Activated T-cell treated with anti-CD3 and anti-CD28 coated beads, Interleukin-2, amount 50 U/mL, for 48 hours (primary cell): ENCODE measurements at places on chromosomes 1 and 21.

- DNase-seq = no peak
These were observed 22.0 kb upstream of the DNASE2B start for GRCh38 chr1:84376000-84376910.

GRCh38 chr1:8704866-8705506 is 112.5 kb downstream of the RERE start:
- DNase-seq = no peak

GRCh38 chr1:155002464-155003226 is at the start of gene ZBTB7B:
Gene ZBTB7B (plus strand): TSS chr1:155002802. CDS start chr1:155014661, 11,859 bp downstream.
- peak; percentile 48 for DNase-seq

DNA sequence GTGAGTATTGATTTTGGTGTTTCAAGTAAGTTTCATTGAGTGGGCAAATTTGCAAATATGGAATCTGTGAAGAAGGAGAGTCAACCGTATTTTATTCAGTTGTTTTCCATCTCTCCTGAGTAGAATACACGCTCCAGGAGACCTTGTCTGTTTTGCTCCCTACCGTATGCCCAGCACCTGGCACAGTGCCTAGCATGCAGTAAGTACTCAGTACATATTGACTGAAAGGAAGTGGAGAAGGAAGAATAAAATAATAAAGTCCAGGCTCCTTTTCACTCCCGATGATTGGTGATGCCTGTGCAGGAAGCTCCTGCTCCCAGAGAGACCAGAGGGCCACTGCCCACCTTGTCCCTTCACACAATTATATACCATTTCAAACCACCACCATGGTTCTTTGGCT is 59.4 kb upstream of the NEK2 start:
- no peak for DNase-seq

DNA sequence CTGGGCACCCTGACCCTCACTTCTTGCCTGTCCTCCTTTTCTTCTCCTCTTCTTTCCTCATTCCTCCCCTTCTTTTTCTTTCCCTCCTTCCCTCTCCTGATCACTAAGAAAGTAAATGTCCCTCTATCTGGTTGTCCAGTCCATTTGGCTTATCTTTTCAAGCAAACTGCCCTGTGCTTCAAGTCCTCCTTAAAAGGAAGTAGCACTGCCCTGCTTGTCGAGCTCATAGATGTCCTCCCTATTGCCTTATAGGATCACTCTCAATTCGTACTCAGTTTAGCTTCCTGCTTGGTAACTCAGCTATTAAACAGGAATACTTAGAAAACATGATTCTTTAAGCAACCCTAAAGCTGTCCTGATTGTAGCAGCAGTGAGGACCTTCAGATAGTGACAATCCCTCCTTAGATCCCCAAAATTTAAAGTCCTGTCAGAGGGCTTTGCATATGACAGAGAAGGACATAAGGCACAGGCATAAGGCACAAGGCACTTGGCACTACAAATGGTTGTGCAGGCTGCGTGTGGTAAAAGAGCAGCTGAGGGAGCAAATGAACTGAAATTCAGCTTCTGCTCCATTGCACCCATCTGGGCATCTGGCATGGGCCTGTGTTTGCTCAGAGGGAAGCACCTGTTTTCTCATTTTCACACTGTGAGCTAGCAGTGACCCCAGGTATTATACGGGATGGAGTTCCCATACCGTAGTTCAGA is 26.1 kb upstream of the SLAMF6 start:
- no peak for DNase-seq

DNA sequence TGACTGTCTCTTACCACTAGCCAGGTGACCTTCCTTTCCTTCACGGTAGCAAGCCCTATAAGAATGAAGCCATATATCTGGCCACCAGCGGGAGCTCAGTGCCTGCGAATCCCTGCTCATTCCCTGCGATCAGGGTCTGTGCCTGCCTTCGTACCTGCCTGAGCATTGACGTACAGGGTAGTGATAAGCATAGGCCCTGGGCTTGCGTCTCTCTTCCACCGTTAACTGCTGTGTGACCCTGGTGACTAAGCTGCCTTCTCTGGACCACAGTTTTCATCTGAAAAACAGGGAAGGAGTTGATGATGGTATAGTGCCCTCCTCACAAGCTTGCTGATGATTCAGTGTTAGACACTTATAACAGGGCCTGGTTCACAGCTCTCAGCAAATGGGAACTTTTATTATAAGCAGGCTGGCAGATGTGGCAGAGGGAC is 4.1 kb downstream of the ZC3H12A start:
- peak; percentile 73 for DNase-seq

- no peak for DNase-seq
These were observed 64.9 kb downstream of the ARHGEF16 start for GRCh38 chr1:3519301-3519885.

DNA sequence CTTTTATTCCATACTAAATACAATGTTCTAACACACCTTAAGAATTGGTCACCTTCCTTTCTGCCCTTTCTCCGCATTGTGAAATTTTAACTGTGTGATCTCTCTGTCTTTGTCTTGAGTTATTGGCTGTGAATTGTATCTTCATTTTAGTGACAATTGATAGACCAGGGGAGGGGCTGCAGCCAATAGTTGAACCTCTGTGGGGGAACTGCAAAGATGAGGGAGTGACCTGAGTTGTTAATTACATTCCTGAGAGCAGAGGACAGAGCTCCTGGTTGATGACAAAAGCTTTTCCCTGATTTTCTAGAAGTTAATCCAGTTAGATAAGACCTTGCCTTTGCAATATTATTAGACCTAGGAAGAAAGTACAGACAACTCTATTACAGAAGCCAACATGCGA is 1535.7 kb downstream of the BRINP3 start:
- no peak for DNase-seq

GRCh38 chr1:51910221-51911000 is 31.9 kb upstream of the NRDC start:
- no peak for DNase-seq

DNA sequence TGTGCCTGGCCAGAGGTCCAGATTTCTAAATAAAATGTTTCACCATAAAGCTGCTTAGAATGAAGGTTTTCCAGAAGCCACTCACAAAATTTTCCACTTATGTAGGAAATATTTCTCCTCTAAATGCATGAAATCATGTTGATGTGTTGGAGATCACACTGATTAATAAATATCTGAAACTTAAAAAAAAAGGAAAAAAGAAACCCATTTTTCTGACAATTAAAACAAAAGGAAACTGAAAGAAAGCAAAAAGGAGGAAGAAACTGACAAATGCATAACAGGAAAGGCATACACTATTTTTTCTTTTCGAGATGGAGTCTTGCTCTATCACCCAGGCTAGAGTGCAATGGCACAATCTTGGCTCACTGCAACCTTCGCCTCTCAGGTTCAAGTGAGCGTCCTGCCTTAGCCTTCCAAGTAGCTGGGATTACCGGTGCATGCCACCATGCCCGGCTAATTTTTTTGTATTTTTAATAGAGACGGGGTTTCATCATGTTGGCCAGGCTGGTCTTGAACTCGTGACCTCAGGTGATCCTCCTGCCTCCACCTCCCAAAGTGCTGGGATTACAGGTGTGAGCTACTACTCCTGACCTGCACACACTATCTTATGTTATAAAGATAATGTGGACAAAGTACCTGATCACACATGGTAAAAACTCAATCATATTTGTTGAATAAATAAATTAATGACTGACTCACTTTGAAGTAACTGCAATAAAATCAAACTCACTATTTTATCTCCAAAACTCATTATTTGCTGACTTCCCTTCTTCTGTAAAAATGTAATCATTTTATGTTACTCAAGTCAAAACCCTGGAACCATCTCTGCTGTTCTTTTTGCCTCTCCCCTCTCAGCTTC is 149.8 kb upstream of the NR5A2 start:
- no peak for DNase-seq

- DNase-seq = no peak
These were observed 5.1 kb upstream of the CSRP1 start for GRCh38 chr1:201511941-201512539.

GRCh38 chr1:239218301-239218700 is 168.1 kb upstream of the CHRM3 start:
- no peak for DNase-seq

DNA sequence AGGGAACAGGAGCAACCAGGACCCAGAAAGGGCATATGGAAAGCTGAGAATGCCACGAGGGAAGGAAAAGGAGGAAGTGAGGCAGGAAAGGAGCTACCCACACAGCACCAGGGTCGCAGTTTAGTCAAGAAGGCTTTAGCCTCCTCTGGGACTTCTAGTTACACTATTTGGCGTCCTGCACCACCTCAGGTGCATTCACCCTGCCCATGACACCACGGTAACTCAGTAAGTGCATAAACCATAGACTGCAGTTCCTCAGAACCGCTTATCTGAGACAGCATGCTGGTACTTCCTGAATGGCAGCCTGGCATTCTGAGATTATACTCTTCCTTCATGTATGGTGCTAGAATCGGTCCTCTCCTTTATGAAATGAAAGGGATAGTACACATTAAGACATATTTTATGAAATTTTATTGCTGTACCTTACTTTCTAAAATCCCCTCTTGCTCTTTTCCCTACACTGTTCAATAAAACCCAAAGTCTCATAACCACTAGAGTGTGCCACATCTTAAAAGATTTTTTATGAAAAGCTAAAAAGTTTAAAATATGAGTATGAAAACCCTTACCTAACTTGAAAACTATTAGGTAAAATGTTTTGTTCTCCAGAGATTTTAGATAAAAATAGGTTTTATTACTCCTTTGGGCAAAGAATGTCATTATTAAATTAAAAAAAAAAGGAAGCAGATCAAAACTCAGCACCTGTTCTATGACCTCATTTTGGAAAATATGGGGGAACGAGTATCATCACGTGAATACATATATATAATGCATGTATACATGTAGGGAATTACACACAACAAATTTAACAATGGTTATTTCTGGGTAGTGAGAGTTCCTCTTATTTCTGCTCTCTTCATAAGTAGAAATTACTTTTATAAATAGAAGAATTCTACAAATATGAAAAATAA is 67.3 kb downstream of the VAV3 start:
- DNase-seq = peak; percentile 33

DNA sequence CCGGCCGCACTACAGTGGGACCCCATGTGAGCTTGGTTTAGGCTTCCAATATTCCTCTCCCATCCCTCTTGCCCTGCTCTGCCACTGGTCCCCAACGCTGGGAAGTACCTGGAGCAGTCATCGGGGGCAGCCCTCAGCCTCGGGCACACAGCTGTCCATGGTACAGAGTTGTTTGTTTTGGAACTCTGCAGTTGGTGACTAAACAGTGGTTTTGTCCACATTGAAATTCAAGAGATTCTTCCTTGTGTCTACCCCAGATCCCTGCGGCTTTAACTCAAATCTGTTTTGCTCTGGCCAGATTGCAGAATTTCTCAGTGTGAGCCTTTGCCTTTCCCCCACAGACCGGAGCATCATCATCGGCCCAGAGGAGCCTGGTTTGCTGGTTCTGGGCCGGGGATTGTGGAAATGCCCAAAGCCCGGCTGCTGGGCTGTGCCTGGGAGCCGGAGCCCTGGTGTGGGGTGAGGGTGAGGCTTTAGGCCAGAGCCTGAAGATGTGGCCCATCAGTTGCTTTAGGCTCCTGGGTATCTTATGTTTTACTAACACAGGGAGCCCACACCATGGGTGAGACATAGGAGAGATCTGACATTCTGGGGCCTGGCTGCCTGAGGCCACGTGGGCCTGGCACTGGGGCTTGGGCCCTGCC is 93.2 kb downstream of the ARHGEF10L start:
- no peak for DNase-seq

DNA sequence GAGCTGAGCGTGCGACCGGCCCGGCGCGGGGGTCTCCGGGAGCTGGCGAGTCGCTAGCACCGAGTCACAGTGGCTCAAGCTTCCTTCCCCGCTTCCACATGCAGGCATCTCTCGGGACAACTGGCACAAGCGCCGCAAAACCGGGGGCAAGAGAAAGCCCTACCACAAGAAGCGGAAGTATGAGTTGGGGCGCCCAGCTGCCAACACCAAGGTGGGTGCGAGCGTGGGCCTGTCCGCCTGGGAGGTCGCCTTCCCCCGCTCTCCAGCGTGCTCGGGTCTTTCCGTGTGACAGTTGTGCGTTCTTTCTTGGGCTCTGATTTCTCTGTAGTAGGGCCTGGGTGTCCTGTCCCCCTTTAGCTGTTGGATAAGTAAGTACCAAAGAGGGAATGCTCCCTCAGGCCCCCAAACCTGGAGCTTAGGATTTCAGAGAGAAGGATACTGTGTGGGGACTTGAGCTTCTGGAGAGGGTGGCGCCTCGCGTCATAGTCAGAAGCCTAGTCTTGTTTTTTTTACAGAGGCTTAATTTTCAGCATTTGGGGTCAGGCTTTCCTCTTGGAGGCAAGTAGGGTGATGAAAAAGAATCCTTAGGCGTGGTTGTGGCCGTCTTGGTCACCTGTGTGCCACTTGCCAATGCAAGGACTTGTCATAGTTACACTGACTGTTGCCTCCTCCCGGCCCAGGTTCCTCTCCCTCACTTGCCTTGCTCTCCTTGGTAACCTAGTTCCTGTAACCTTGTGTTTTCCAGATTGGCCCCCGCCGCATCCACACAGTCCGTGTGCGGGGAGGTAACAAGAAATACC is 790 bp downstream of the RPS8 start:
- peak; percentile 58 for DNase-seq

- peak; percentile 85 for DNase-seq
These were observed 11.1 kb upstream of the C1orf174 start for GRCh38 chr1:3910857-3911845.

GRCh38 chr1:210696709-210697108 is 368.0 kb downstream of the HHAT start:
- DNase-seq = no peak

GRCh38 chr1:239835946-239836440 is 255.7 kb upstream of the FMN2 start:
- DNase-seq = no peak

DNA sequence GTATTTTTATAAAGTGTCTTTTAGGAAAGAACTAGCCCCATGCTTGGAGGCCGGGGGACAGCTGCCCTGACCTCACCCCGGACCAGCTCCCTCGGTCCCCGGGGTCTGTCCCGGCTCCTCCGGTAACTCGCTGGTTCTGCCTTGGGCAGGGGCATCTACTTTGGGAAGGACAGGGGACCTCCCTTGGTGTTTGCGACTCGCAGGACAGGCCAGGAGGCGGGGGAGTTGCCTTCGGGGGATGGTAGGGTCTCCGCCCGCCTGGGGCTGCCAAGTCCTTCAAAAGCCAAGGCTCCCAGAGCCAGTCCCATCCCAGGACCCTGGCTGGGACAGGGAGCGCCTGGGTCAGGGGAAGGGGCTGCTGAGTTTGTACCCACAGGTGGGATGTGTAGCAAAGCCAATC is 157.9 kb downstream of the PEX14 start:
- no peak for DNase-seq

- DNase-seq = no peak
These were observed 138.3 kb downstream of the PTGER3 start for GRCh38 chr1:70909262-70909822.

- DNase-seq = no peak
These were observed 1510.3 kb downstream of the AMY1C start for GRCh38 chr1:105260001-105260400.

DNA sequence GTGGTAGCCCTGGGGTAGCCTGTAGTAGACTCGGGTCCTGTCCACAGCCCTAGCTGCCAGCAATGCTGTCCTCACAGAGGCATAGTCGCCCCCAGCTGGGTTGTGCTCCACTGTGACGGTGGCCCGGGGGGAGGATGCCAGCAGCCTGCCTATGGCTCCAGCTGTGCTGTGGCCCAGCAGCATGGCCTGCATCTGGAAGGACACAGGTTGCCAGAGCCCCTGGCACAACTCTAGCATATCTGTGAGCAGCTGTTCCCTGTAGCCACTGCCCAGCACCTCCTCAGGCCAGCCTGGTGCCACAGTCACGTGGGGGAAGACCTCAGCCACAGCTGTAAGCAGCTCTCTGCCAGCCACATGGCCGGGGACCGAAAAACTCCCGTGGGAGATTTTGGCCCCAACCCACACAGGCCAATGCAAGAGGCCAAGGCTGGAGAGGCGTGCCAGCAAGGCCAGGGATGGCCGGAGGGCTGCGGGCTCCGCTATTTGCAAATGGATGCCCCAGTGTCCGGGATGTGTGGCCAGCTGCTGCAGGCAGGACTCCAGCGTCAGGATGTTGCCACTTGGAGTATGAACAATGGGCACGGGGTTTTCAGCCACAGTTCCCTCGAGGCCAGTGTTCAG is 13.9 kb downstream of the FAM151A start:
- DNase-seq = no peak
